ENCODE measurements at places on chromosomes 16 and 17.

- DNase-seq, result no peak
Measured at GRCh38 chr16:4637501-4638166, 13.0 kb downstream of the MGRN1 start.

- DNase-seq, result no peak
Measured at GRCh38 chr16:67632415-67633172, 12.3 kb upstream of the CARMIL2 start.

DNA sequence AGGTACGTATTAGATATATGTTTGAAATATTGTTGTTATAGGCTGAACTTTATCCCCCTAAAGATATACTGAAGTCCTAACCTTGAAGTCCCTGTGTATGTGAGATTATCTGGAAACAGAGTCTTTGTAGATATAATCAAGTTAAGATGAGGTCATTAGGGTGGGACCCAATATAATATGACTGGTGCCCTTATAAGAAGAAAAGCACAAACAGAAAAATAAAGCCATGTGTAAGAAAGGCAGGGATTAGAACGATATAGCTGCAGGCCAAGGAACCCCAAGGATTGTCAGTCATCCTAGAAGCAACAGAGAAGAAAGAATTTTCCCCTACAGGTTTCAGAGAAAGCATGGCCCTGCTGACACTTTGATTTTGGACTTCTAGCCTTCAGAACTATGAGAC lies 95.8 kb downstream of the USP32 start:
- no peak for DNase-seq

GRCh38 chr16:11165349-11165748 lies 90.7 kb downstream of the SOCS1 start:
- no peak for DNase-seq

DNA sequence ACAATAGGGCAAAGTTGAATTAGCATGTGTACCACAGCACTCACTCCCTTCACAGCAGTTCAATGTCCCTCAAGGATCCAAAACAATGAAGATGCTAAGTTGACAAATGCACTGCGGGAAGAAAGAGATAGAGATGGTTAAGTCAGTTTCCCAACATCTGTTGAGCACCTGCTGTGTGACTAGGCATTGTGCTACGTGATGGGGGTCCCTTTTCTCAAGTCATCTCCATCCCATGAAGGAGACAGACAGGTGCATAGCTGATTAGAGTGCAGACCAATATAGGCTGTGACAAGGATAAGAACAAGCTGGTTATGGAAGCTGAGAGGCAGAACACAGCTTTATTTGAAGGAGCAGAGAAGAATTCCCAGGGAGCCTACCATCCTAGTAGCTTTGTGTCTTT lies 114.2 kb downstream of the HAPSTR1 start:
- no peak for DNase-seq

DNA sequence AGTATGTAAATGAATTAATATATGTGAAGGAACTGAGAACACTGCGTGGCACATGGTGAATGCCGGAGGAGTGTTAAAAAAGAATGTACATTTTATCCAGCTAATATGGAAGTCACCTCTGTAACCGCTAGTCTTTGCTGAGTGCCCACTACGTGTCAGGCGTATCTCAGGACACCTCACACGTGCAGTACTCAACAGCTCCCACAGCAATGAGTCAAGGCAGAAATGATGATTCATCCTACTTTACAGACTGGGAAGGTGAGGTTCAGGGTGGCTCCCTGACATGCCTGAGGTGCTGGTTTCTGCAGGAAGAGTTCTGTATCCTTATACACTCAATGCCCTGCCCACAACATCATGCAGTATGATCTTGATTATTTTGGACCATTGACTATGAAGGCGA lies 487.0 kb downstream of the HAPSTR1 start:
- DNase-seq, result no peak

DNA sequence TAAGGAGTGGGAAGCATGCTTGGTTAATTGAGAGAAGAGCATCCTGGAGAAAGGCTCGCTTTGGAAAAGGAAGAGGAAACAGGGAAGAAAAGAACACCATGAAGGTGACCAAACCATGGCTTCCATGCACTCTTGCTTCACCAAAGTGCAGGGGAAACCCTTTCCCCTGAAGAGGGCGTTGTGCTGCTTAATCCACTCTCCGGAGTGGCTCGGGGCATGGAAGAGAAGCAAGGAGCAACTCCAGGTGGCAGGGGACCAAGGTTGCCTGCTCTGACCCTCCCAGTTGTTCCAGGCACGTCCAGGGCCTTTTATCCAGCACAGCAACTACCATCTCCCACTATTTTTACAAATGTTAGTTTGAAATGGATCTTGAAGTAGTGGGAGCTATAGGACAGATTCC lies 108.1 kb downstream of the STX8 start:
- DNase-seq, result no peak

GRCh38 chr17:74808714-74809430 lies 32.7 kb upstream of the NAT9 start:
- DNase-seq, result no peak

GRCh38 chr16:77509796-77510195 lies 75.0 kb upstream of the ADAMTS18 start:
- no peak for DNase-seq

DNA sequence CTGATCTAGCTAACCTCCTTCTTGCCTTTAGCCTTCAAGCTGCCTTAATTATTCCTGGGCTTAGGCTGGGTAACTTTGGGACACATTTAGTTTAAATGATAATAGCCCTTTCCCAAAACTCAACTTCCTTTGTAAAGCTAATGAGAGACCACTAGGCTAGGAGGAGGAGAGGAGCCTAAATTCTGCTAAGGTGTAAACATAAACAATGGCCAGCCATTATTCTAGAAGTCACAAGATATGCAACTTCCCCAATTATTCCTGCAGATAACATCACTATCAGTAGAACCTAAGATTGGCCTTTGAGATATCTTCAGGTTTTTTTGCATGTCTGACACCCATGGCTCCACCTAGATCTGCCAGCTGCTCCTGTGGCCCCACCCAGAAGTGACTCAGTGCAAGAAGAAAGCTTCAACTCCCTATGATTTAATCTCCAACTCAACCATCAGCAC lies 131.2 kb upstream of the FAM20A start:
- no peak for DNase-seq

- no peak for DNase-seq
Measured at GRCh38 chr17:57077000-57077399, 8.0 kb upstream of the AKAP1 start.

GRCh38 chr17:50169121-50169764 lies 3.4 kb downstream of the SGCA start:
- DNase-seq, result peak; percentile 50

DNA sequence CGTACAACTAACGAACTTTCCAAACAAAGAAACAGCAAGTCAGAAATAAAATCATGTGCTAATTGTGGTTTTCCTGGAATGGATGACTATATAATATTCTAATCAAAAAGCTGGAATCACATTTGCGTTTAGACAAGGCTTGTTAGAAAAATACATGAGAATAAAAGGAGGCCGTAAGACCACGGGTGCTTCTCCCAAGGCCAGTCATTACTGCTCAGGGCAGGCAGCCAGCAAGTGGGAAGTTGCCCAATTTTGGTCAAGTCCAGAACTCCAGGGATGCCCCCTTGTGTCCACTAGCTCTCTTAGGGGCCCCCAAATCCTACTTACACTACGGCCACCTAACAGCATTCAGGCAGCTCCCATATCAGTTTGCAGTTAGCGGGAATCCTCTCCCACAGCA lies 25.9 kb upstream of the LYRM9 start:
- DNase-seq, result no peak

DNA sequence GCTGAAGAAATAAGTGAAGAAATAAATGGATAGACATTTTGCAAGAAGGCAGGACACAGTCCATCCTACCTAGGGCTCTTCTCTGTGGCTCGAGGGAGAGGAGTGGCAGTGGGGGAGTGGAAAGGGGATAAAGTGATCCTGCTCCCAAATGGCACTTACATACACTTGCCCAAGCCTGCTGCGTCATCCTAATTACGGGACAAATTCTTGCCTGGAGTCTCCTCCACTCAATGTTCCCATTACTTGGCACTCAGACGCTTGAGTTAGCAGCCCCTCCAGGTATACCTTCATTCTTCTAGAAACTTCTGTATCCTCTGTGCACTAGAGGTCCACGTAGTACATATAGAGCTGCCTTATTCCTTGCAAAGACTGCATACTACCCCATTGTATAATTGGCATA lies 15.7 kb upstream of the MAP3K14 start:
- no peak for DNase-seq

- no peak for DNase-seq
Measured at GRCh38 chr16:16797239-16797638, 418.3 kb downstream of the NPIPA7 start.

DNA sequence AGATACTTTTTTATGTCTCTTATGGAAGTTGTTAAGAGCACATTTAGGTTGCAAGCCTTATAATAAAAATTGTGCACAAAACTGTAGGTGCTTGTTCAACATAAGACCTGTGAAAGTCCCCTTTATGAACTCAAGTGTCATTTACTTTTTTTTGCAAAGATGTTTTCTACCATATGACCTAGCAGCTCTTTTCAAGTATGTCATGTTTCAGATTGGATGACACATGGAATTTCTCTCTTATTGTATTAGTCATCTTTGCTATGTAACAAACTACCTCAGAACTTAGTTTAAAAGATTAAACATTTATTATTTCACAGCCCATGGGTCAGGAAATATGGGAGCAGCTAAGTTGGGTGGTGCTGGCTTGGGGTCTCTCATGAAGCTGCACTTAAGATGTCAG lies 57.9 kb downstream of the PHKB start:
- no peak for DNase-seq

DNA sequence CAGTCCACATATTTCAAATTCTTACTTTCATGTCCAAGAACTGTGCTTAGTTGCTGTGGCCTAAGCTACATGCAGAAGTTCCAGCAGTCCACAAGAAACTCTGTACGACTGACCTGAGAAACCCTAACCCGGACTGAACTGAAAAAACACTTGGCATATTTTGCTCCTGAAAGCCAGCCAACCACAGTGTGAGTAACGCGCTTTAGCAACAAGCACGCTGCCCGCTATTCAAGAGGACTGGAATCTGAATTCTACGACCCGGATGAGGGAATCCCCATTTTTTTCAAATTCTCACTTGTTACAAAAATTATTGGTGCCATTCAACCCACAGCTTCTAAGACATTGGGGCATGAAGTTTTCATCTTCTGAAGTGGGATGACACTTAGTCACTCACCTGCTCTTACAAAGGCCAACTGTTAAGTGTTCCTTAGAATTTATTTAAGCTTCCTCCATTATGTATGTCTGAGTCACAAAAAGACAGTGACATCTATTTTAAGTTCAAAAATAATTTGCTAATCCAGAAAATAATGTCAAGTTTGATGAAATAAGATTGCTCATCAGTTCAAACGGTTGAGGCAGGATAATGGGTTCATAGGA lies 78.7 kb downstream of the CDYL2 start:
- no peak for DNase-seq

DNA sequence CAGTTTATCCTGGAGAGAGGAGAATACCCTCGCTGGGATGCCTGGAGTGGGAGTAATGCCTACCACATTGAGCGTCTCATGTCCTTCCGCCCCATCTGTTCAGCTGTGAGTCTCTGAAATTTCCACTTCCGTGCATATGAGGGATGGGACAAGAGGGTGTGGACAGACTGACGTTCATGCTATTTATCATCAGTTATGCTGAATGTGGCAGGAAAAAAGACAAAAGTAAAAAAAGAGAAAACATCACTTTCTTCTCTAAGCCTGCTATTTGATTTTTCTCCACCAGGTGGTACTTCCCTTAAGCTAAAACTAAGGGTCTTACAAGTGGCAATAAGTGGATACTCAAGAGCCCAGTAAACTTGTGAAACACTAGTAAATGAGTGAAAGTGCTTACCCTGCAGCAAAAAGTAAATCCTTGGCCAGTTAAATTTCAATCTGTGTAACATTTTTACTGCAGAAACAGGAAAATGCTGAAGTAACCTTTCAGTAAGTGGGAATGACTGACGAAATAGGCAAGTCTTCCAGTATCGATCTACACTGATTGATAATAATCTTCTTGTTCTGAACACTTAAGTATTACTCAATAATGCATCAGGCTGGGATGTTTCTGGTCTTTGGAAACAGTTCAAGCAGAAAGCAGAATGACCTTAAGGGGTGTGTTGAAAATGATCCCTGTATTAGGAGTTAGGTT lies 5.6 kb downstream of the CRYBA1 start:
- no peak for DNase-seq

DNA sequence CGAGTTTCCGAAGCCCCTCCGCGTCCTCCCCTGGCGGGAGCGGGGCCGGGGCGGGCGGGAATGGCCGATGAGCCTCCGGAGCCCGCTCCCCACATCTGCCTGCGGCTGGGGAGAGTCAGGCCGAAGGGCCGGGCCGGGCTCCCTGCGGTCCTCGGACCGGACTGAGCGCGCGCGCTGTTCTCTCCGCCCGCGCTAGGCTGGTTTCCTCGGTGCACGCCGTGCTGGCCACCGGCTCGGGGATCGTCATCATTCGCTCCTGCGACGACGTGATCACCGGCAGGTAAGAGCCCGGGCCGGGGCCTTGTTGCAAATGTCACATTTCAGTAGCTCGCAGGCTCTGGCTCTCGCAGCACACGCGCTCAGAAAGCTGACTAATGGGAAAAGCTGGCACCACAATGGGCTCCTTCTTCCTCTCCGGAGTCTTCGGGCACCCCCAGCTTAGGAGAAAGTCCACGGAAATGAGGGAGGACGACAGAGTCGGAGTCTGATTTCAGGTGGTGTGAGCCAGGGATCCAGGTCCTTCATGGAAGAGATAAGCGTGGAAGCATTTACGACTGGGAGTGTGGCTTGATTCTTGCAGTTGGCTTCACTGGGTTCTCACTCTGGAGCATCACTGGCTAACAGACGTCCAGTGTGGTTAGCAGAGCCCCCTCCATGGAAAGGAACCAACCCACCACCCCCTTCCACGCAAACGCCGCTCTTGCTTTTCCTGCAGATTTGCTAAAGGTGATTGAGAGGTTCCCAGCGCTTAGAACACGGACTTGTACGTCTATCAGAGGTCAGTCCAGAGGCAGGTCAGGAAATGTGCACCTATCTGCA lies 715 bp downstream of the TLCD3A start:
- DNase-seq, result peak; percentile 42

GRCh38 chr16:68626557-68626956 lies 18.6 kb upstream of the CDH3 start:
- no peak for DNase-seq

DNA sequence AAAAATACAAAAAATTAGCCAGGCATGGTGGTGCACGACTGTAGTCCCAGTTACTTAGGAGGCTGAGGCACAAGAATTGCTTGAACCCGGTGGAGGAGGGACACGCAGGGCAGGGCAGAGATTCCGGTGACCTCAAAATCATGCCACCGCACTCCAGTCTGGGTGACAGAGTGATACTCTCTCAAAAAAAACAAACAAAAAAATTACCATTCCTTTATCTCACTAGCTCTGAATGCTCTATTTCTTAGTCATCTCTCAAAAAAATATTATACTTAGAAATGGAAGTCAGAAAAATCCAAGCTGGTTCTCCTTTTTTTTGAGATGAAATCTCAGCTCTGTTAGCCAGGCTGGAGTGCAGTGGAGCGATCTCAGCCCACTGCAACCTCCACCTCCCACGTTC lies 40.8 kb downstream of the SPOP start:
- DNase-seq, result no peak

DNA sequence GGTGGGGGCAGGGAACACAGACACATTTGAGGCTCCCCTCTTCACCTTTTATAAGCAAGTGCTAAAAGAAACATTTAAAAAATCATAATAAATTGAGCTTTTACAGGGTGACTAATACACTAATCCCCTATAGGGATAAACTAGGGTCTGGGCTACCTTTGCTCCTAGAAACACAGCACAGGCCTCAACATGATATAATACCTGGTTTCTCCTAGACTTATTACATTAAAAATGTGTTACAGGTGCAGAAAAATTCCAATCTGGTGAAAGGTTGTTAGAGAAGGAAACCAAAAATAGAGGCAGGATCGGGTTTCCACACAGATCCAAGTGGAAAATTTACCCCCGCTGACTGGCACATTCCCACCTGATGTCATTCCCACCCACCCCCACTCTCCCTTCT lies 124.7 kb upstream of the NOG start:
- no peak for DNase-seq
